Inflammatory macrophage treated with lipopolysaccharide for 1 hour (primary cell): ENCODE measurements at places on chromosomes 16 and 17.

GRCh38 chr16:77600555-77600954 is 121.8 kb upstream of the NUDT7 start:
- DNase-seq = no peak

GRCh38 chr16:81327447-81328196 is 12.9 kb downstream of the GAN start:
- DNase-seq = no peak

GRCh38 chr17:54256401-54256929 is 433.7 kb downstream of the KIF2B start:
- no peak for DNase-seq

DNA sequence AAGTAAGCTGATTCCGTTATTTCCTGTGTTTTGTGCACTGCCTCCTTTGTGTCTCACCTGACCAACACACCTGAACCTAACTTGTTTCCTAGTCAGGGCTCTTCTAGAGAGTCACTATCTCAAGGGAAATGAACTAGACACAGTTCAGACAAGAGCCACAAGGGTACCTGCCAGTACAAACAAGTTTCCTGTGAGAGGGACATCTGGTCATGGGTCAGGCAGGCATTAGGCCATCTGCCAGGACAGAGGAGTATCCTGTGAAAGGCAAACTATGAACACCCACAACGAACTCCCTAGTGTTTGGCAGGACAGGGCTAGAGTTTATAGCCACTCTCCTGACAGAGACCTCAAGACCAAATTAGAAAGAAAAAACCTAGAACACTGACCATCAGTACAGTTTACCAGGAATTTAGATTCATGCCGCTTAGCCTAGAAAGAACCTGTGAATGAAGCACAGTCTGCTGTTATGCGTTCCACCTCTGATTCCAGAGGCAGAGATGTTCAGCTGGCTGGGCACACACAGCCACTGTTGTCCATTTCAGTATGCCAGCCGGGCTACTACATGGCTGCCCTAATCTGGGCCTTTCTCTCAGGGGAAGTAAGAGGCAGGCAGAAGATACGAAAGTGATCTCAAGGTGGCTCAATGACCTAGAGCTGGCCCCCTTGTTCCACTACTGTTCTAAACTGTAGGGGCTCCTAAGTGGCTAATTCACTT is 20.7 kb upstream of the GLG1 start:
- DNase-seq = no peak
